ENCODE measurements at places on chromosomes 11 and 22.
A peak's percentile ranks its signal among the peaks of the same experiment; 100 is the strongest.

- no peak for DNase-seq
Measured at GRCh38 chr11:67409781-67410368, 5.6 kb upstream of the CARNS1 start.

GRCh38 chr11:42407341-42407740 lies 904.5 kb upstream of the API5 start:
- DNase-seq: no peak

DNA sequence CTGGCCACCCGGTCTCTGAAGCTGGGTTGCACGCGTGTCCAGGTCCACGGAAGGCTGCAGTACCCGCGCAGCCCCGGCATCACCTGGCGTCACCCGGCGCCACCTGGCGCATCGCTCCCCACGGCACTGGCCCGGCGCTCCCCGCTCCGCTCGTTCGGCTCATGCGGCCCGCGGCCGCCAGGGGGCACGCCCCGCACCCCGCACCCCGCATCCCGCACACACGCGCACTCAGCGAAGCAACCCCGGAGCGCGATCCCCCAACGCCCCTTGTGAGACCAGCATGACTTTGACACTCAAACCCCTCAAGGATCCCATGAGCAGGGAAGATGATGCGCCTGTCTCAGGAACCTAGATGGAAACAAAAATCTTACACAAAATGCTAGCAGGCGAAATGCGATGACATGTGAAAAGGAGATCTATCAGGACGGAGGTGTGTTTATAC lies 11.9 kb downstream of the B3GNT6 start:
- DNase-seq: no peak

- DNase-seq: peak; percentile 93
Measured at GRCh38 chr11:32090545-32091370, at the start of gene RCN1. Gene RCN1, plus strand, starts transcription at chr11:32091074. Its CDS starts 123 bp downstream, at chr11:32091197.

- no peak for DNase-seq
Measured at GRCh38 chr11:1765871-1766718, 2.4 kb upstream of the CTSD start.

DNA sequence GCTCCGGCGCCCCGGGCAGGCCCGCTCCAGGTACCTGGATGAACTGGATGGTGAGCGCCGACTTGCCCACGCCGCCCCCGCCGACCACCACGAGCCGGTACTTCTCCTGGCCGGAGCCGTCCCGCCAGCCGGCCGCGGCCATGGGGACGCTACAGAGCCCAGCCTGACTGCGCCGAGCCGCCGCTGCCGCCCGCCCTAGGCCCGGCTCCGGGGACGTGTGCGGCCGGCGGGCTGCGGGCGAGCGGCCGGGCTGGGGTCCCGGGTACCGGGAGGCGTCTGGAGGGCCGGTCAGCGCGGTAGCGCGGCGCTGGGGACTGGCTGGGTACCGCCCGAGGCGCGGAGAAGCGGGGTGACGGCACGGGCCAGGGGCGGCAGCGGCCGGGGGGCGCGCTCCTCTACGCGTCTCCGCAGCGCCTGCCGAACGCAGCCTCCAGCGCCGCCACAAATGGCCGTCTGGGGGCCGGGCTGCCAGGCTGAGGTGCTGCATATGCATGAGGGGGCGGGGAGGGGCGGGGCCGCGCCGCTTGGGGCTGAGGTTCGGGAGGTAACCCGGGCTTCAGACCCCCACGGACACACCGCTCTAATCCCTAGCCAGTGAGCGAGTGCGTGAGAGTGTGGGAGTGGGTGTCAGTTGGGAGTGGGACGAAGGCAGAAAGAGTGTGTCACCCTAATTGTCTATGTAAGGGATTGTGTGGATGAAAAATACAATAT lies at the start of gene RRAS2:
Gene RRAS2 (minus strand): TSS at position 455 of the 711 bp plus-strand sequence. CDS start 313 bp downstream, at position 142.
- DNase-seq: peak; percentile 87

- no peak for DNase-seq
Measured at GRCh38 chr11:87719326-87720073, 455.7 kb downstream of the RAB38 start.

DNA sequence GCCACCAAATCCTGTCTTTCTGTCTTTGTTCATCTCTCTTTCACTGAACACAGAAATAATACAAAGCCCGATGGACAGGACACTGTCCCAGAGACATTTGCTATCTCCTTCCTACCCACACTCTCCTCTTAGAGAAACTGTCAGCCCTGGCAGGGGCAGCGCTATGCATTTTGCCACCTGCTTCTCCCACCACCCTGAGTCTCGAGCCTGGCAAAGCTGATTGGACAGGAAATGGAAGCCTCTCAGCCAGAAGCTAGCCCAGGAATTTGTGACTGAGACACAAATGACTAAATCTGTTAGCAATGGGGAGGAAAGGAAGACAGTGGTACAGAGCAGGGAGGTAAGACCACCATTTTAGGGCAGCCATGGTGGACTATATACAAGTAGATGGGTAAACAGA lies 14.9 kb upstream of the GALNT18 start:
- no peak for DNase-seq

DNA sequence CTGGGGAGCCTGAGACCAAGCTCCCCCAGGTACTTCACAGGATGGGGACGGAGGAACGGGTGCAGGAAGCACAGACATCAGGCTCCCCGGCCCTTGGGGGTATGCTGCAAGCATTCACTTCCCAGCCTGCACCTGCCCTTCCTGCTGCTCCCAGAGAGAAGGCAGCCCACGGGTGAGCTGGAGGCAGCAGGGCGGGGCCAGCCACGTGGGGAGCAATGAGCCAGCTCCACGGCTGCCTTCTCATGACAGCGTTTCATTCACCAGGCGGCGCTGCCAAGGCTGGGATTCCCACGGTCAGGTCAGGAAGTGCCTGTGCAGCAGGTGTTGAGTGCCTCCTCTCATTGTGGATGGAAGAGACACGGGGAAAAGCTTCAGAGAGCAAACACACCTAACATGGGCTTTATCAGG lies 14.5 kb upstream of the PHLDA2 start:
- DNase-seq: peak; percentile 49

GRCh38 chr11:59706518-59707285 lies 6.9 kb downstream of the OR10V1 start:
- no peak for DNase-seq

- DNase-seq: no peak
Measured at GRCh38 chr11:75024068-75024449, 35.3 kb downstream of the NEU3 start.

GRCh38 chr11:17598700-17599459 lies 51.8 kb downstream of the OTOG start:
- DNase-seq: peak; percentile 81

- DNase-seq: peak; percentile 71
Measured at GRCh38 chr11:7514099-7514591, 346 bp downstream of the PPFIBP2 start.

DNA sequence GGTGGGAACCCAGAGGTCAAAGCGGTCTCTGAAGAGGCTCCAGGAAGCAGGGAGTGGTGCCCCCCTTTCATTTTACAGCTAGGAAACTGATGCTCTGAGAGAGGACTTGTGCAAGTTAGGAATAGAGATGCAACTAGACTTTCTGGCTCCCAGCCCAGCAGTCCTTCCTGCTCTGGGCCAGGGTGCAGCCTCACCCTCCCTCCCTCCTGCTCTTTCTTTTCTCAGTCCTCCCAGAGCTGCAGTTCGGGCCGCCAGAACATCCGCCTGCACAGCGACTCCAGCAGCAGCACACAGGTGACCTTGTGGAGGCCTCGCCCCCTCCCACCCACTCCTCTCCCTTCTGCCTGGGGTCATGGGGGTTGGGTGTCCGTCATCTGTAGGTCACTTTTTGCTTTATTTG lies 51.5 kb downstream of the LHFPL7 start:
- DNase-seq: no peak

DNA sequence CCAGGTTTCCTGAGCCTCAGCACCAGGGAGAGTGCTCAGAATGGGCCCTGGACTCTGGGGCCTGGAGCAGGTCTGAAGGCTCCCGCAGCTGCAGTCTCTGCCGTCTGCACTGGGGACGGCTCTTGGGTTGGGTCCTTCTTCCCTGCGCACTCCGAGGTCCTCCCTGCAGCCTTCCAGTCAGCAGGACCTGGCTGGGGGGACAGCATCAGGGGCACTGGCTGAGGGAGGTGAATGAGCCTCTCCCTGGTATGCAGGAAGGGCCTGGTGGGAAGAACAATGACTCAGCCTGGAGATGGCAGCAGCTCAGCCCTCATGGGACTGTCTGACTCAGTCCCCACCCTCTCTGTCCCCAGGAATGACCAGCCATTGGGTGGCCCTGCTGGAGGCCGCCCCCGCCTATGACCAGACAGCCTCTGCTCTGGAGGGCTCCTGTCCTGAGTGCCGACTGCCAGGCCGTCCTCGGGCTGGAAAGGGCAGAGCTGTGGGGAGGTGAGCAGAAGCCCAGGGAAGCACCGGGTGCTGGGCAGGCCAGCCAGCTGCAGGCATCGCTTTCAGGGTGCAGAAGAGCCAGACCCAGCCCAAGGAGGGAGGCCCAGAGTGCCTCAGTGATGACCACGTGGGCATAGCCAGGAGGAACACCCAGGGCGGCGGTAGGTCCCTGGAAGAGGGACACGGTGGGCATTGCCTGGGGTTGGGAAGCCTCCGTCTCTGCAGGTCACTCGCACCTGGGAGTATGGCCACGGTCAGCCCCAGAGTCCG lies 455.0 kb downstream of the BRD1 start:
- no peak for DNase-seq

- no peak for DNase-seq
Measured at GRCh38 chr11:115566180-115566764, 62.1 kb upstream of the CADM1 start.

- no peak for DNase-seq
Measured at GRCh38 chr11:65078786-65079342, 5.0 kb downstream of the CDCA5 start.

GRCh38 chr22:40768206-40768605 lies 50.9 kb downstream of the SLC25A17 start:
- DNase-seq: no peak

- no peak for DNase-seq
Measured at GRCh38 chr11:66331542-66332370, 4.5 kb downstream of the RIN1 start.

DNA sequence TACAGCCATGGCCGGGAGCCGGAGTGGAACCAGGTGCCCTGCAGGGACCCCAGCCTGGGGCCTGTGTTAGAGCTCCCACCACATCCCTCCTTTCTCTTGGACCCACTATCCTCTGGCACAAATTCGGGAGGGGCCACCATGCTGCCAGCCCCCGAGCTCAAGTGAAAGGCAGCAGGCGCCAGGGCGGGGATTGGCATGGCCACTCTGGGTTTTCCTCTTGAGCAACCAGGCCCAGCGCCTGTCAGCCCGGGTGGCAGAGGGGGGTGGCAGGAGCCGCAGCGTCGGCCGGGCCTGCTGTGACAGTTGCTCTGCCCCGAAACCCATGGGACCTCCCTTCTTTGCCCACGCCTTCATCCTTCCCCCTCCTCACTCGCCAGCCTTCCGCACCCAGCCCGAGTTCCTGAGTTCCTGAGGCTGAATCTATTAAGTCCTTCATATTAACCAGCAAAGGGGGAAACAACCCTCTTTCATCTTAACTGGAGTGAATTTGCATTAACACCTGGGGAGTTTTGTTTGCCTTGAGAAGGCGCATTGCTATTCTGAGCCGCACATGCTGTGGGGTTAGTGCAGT lies 16.8 kb upstream of the CABP7 start:
- DNase-seq: no peak

DNA sequence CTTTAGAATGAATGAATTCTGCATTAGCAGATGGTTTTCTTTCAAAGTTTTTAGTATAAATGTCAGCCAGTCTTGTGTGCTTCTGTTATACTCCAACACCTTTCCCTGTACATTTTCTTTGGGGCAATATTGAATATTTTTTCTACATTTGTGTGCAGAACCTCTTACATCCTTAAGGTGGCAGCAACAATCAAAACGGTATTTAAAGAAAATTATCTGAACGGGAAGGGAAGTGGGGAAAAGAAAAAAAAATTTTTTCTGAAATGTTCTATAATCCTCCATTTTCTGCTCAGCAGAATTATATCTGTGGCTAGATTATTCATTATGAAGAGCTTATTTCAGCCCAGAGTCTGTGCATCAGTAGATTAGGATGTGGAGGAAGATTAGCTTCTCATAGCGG lies 347.3 kb upstream of the RAG2 start:
- DNase-seq: no peak

GRCh38 chr11:70255477-70256116 lies 14.9 kb upstream of the PPFIA1 start:
- no peak for DNase-seq

- peak; percentile 70 for DNase-seq
Measured at GRCh38 chr11:133834682-133835592, 10.4 kb downstream of the SPATA19 start.

GRCh38 chr22:44461614-44462013 lies 36.4 kb downstream of the RTL6 start:
- DNase-seq: no peak

- peak; percentile 79 for DNase-seq
Measured at GRCh38 chr22:31248138-31248745, 36.1 kb downstream of the LIMK2 start.

DNA sequence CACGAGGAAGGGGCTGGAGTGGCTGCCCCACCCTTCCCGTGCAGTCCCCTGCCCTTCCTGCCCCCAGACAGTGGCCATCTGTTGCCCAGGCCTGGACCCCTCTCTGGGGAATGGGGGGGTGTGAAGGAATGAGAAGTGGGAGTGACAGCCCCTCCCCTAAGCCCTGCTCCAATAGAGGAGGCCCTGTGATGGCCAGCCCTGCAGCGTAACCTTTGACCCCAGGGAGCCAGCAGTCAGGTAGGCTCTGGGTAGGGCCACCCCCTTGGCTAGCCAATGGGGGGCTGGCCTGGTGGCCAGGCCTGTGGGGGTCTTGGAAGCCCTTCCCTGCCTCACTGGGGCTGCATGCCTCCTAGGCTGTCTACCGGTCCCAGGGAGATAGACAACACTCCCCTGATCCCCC lies 6.6 kb downstream of the FLRT1 start:
- DNase-seq: no peak

DNA sequence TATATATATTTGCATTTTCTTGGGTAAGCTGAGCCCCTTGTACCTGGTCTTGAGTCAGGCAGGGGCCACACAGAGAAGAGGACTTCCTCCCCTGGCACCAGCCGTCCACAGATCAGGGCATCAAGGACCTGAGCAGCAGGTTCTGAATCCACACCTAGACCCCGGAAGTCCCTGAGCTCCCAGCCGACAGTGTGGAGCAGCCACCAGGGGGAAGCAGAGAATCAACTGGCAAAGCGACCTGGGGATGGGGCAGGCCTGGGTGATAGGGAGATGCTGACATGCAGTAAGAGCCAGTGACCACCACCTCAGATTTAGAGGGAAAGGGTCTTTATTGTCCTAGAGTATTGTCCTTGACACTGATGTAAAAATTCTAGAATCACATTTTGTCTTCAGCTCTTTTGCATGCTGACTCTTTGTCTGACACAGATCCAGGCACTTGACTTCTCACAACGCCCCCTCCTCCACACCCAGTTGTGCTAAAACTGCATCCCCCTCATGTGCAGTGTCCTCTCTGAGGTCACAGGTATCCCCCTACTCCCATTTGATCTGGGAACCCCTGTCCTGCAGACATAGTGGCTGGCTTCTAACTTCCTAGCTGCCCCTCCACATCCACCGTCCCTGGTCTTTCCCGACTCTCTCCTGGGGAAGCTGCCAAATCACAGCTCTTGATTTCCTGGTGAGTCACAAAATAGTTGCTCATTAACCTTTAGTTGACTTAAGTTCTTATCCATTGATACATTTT lies 109.3 kb downstream of the GGTLC2 start:
- no peak for DNase-seq

GRCh38 chr11:36030731-36031281 lies 86.9 kb downstream of the LDLRAD3 start:
- no peak for DNase-seq
